ENCODE measurements at places on chromosomes 3 and 15.

DNA sequence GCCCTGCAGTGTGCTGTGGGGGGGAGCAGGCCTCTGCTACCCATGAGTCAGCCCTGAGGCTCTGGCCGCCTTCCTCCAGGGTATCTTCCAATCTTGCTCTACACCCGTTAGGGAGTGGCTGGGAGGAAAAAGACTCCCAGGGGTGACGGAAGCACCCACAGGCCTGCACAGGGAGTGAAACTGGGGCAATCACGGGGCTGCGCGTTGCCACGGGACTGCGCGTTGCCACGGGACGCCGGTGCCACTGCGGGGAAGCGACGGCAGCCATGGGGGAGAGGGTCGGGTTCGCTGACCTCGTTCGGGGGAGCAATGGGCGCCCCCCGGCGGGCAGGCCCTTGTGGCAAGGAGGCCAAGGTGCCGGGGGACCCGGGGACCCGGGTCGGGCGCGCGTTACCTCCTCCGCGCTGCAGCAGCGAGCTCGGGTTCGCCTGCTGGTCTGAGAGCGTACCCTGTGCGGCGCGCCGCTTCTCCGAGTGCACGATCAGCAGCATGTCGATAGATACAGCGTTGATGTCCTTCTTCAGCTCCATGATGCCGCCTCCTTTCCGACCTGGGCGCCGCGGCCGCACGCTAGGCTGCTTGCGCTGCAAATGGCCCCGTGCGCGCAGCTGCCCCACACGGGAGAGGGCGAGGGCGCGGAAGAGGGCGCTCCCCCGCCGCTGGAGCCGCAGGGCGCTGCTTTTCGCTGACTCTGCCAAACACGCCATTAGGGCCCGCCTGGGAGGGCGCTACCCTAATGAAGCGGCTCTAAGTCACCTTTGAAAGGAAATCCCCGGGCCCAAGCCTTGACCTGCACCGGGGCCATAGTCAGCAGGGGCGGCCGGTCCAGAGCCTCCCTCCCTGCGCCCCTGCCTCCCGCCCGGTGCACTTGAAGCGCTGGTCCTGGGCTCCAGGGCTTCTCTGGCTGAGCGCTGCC lies at the start of gene KY:
TSS of gene KY (minus strand) at position 592 of the 916 bp plus-strand sequence. CDS start at position 530, 62 bp downstream.
- H3K27ac ChIP-seq = peak within 1 kb of the TSS; percentile 2
- peak within 1 kb of the TSS; percentile 30 for H3K4me3 ChIP-seq
- no peaks in the 10 kb centered on the region for H3K4me1 ChIP-seq
- DNase-seq = peak; percentile 52
- H3K27me3 ChIP-seq = no peaks in the 10 kb centered on the region
- H3K36me3 ChIP-seq = no peaks in the 10 kb centered on the region

- DNase-seq = no peak
- no peaks in the 10 kb centered on the region for H3K27me3 ChIP-seq
- H3K27ac ChIP-seq = no peak overlapping the region
- no peak overlapping the region for H3K4me3 ChIP-seq
- H3K4me1 ChIP-seq = no peaks in the 10 kb centered on the region
Measured at GRCh38 chr3:125079675-125080045, 23.9 kb upstream of the HEG1 start.

DNA sequence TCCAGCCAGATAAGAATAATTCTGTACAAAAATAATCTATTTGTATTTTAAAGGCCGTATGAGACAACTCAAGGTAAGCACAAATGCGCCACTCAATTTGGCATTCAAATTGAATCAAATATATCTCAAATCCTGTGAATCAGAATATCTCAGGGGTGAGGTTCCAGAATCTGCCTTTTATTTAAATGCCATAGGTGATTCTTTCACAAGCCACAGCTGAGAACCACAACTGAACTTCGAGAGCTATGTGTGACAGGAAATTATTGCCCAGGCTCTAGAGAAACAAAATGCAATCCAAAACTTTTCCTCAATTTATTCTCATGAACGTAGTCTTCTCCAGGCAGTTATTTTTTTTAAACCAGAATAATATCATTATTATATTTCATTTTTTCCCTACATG lies 11.9 kb downstream of the ATP8B4 start:
- no peak overlapping the region for H3K27ac ChIP-seq
- no peaks in the 10 kb centered on the region for H3K36me3 ChIP-seq
- no peak for DNase-seq

- H3K4me3 ChIP-seq = no peak overlapping the region
- no peak overlapping the region for H3K27ac ChIP-seq
- H3K4me1 ChIP-seq = no peaks in the 10 kb centered on the region
Measured at GRCh38 chr3:114313426-114313825, 19.6 kb downstream of the TIGIT start.

GRCh38 chr15:54481819-54482218 lies 503.6 kb downstream of the UNC13C start:
- no peak overlapping the region for H3K27ac ChIP-seq
- no peaks in the 10 kb centered on the region for H3K27me3 ChIP-seq
- DNase-seq = no peak
- no peaks in the 10 kb centered on the region for H3K4me1 ChIP-seq
- H3K36me3 ChIP-seq = no peaks in the 10 kb centered on the region

DNA sequence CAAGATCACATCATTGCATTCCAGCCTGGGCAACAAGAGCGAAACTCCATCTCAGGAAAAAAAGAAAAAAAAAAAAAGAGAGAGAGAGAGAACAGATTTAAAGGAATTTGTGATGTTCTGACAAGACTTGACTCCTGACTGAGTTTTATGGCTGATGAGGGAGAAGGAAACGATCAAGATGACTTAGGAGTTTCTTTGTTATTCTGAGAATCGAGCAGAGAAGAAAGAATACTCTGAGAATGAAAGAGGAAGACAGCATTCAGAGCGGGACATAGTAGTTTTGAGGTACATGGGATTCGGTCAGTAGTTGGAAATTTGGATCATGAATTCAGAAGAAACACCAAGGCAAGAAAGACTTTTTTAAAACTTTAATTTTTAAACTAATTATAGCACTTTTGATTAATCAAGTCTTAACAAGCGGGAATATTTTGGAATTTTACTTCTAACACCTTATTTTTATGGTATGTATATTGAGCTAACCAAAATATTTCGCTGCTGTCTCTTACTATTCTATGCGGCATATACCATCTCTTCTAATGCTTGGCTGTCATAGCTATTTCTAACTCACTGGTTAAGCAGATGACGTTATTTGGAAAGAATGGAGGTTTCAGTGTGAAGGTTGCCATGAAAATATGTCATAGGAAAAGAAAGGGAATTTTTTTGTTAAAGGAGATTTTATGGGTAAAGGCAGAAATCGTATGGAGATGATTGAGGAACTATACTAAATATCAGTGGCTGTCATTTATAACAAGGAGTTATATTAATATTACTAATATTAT lies 644.1 kb downstream of the RBMS3 start:
- H3K27ac ChIP-seq = peak overlapping the region; percentile 49
- no peaks in the 10 kb centered on the region for H3K4me1 ChIP-seq
- peak overlapping the region; percentile 6 for H3K4me3 ChIP-seq
- DNase-seq = no peak
- H3K36me3 ChIP-seq = no peaks in the 10 kb centered on the region
- H3K27me3 ChIP-seq = no peaks in the 10 kb centered on the region

DNA sequence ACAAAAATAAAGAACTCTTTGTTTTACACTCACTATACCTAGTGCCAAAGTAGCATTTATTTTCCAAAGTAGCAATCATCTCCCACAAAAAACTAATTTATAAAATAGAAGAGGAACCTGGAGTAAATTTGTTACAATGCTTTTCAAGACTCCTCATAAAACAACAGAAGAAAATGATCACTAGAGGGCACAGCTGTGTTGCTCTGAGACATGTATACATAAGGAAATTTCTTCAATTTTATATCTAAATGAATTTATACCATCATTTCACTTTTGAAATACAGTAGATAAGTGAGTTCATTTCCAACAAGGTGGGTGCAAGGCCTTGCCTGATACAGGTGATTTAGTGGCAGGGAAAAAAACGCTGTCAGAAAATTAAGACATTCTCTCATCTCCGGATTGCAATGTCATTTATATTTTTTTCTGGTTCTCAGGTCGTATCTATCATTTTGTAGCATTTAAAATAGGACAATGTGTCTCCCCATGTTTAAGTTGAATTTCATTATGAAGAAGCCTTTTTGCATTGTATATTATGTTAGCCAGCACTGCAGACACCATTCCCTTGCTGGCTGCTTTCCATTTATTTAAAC lies 25.3 kb upstream of the ARHGEF26 start:
- H3K27ac ChIP-seq = no peak overlapping the region
- no peak overlapping the region for H3K4me3 ChIP-seq
- DNase-seq = no peak
- no peaks in the 10 kb centered on the region for H3K4me1 ChIP-seq
- no peaks in the 10 kb centered on the region for H3K36me3 ChIP-seq
- no peaks in the 10 kb centered on the region for H3K27me3 ChIP-seq

- H3K27ac ChIP-seq = peak overlapping the region; percentile 41
- no peaks in the 10 kb centered on the region for H3K4me1 ChIP-seq
- no peak overlapping the region for H3K4me3 ChIP-seq
- peak; percentile 76 for DNase-seq
- peaks cover 12% of the 10 kb centered on the region for H3K36me3 ChIP-seq
Measured at GRCh38 chr15:66720206-66721010, 18.4 kb downstream of the SMAD6 start.

GRCh38 chr15:67120839-67121643 lies 55.6 kb downstream of the SMAD3 start:
- H3K36me3 ChIP-seq = no peaks in the 10 kb centered on the region
- peak overlapping the region; percentile 27 for H3K4me3 ChIP-seq
- no peaks in the 10 kb centered on the region for H3K4me1 ChIP-seq
- peak overlapping the region; percentile 87 for H3K27ac ChIP-seq
- H3K27me3 ChIP-seq = no peaks in the 10 kb centered on the region
- peak; percentile 96 for DNase-seq

GRCh38 chr3:65548848-65549625 lies 489.7 kb downstream of the MAGI1 start:
- H3K36me3 ChIP-seq = no peaks in the 10 kb centered on the region
- H3K4me3 ChIP-seq = peak overlapping the region; percentile 44
- H3K27me3 ChIP-seq = no peaks in the 10 kb centered on the region
- H3K27ac ChIP-seq = peak overlapping the region; percentile 71
- H3K4me1 ChIP-seq = no peaks in the 10 kb centered on the region

GRCh38 chr3:129626744-129627349 lies 20.4 kb upstream of the PLXND1 start:
- no peaks in the 10 kb centered on the region for H3K27me3 ChIP-seq
- DNase-seq = peak; percentile 93
- peak overlapping the region; percentile 95 for H3K27ac ChIP-seq
- no peaks in the 10 kb centered on the region for H3K36me3 ChIP-seq
- peak overlapping the region; percentile 68 for H3K4me3 ChIP-seq

- H3K27me3 ChIP-seq = no peaks in the 10 kb centered on the region
- H3K36me3 ChIP-seq = peaks cover under 1% of the 10 kb centered on the region
Measured at GRCh38 chr3:139629033-139629432, 48.7 kb downstream of the NMNAT3 start.

GRCh38 chr3:10204921-10205320 lies 40.2 kb downstream of the IRAK2 start:
- H3K4me3 ChIP-seq = no peak overlapping the region
- H3K27me3 ChIP-seq = no peaks in the 10 kb centered on the region
- no peak overlapping the region for H3K27ac ChIP-seq
- no peaks in the 10 kb centered on the region for H3K36me3 ChIP-seq
- no peak for DNase-seq
- H3K4me1 ChIP-seq = no peaks in the 10 kb centered on the region

DNA sequence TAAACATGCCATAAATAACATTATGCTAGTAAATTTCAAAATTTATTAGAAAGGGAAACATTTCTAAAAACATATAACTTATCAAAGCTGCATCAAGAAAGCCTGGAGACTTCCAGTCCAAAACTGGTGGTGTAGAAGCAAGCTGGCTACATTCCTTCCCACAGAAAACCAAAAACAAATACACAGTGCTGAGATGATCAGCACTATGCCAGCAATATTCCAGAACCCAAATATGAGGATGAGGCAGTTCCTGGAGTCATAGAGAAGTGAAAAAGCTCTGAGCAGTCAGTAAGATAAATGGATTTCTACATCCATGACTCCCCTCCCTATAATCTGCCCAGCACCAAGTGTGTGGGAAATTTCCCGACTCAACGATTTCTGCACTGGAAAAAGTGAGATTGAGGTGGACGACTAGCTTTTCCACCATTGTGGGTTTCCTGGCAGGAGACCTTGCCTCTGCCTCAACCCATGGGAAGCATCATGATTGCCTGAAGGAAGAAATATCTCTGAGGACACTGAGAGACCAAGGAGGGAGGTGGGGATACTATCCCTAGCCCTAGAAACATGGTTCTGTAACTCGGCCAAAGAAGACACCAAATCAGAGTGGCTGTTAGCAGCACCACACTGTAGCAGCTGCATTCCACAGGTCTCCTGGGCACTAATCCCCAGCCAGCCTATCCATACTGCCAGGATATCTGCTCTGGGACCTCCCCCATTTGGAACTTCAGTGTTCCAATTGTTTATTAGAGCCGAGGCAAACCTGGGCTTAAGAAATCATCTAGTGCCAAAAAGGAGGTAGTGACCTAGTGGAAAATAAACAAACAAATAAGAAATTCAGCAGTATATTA lies 11.8 kb upstream of the CLN6 start:
- DNase-seq = no peak
- no peak overlapping the region for H3K4me3 ChIP-seq
- no peaks in the 10 kb centered on the region for H3K27me3 ChIP-seq
- no peaks in the 10 kb centered on the region for H3K36me3 ChIP-seq
- no peak overlapping the region for H3K27ac ChIP-seq
